NCI-H345 (cell line): ENCODE measurements at places on chromosomes 3 and 15.

- DNase-seq: peak; percentile 19
These were observed 1.0 kb downstream of the UBE2E1 start for GRCh38 chr3:23806534-23807423.

- no peak for DNase-seq
These were observed 653 bp downstream of the MYO5C start for GRCh38 chr15:52294881-52295420.

DNA sequence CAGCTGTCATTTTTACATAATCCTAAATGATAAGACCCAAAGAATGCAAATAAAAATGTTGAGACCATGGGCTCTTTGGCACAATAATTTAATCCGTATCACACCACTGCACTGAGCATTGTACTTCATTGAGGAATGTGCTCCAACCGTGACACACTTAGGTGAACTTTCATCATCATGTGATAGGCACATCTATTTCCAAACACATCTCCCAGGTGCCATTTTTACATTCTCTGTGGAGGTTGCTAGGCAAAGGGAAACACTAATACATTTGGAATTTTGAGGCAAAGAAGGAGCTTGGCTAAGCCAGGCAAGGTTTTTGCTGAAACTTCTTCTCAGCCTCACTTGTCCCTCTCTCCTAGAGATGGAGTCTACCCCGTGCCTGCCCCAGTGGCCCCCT, 68.7 kb downstream of the LRTM1 start:
- no peak for DNase-seq

- DNase-seq: no peak
These were observed 24.8 kb upstream of the NOX5 start for GRCh38 chr15:68989541-68990230.

- no peak for DNase-seq
These were observed 1.6 kb downstream of the THBS1 start for GRCh38 chr15:39582286-39582976.

DNA sequence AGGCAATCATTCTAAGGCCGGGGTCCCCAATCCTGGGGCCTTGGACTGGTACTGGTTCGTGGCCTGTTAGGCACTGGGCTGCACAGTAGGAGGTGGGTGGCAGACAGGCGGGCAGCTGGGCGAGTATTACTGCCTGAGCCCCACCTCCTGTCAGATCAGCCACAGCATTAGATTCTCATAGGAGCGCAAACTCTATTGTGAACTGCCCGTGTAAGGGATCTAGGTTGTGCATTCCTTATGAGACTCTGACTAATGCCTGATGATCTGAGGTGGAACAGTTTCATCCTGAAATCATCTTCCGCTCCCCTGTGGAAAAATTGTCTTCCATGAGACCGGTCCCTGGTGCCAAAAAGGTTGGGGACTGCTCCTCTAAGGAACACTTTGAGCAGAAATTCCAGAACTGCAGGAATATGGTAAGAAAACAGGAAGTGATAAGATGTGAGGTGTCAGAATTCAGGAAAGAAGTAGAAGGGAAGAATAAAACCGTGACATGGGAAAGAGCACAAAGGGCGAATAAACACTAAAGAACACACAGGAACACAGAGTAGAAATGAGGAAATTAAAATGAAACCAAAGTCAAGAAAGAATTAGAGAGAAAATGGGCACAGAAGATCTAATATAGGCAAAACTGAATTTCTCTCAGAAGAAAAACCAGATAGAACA, 57.6 kb downstream of the PDCD6IP start:
- DNase-seq: no peak

- no peak for DNase-seq
These were observed 13.4 kb downstream of the LCMT2 start for GRCh38 chr15:43316971-43317346.

DNA sequence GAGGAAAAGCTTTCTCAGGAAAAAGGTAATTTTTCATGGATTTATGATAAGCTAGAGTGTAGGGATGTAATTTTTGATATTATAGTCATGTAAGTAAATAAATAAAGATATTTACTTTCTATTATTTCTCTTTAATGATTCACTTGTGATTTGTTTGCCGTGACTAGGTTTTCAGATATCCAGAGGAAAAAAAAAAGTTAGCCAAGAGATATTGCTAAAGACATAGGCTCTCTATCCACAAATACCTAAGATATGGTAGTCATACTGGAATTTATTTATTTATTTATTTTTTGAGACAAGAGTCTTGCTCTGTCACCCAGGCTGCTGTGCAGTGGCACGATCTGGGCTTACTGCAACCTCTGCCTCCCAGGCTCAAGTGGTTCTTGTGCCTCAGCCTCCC, 59.9 kb downstream of the AP4E1 start:
- DNase-seq: no peak

- DNase-seq: no peak
These were observed 22.9 kb upstream of the CFAP20DC start for GRCh38 chr3:59072681-59073080.

GRCh38 chr3:104564045-104564643, 802.6 kb upstream of the ALCAM start:
- no peak for DNase-seq

DNA sequence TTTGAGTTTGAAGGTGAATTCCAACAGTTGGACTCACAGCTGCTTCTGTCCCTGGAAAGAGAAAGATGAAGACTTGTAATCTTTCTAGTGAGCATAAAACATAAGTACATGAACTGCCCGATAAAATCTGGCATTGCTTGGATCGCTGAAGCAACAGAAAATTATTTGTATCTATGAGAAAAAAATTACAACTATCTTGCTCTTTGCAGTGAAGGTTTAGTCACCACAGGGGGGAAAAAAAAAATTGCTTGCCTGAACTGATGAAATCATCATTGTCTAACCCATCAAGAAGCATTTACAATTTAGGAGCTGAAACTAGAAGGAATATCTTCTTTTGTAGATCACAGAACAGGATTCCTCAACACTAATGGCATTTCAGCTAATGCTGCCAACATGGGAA, 20.0 kb downstream of the TMEM207 start:
- no peak for DNase-seq

- no peak for DNase-seq
These were observed 529.2 kb downstream of the GABRG3 start for GRCh38 chr15:27500206-27500605.
